Hepatic stellate cell (primary cell): ENCODE measurements at places on chromosomes 6 and 20.
A peak's percentile ranks its signal among the peaks of the same experiment; 100 is the strongest.

DNA sequence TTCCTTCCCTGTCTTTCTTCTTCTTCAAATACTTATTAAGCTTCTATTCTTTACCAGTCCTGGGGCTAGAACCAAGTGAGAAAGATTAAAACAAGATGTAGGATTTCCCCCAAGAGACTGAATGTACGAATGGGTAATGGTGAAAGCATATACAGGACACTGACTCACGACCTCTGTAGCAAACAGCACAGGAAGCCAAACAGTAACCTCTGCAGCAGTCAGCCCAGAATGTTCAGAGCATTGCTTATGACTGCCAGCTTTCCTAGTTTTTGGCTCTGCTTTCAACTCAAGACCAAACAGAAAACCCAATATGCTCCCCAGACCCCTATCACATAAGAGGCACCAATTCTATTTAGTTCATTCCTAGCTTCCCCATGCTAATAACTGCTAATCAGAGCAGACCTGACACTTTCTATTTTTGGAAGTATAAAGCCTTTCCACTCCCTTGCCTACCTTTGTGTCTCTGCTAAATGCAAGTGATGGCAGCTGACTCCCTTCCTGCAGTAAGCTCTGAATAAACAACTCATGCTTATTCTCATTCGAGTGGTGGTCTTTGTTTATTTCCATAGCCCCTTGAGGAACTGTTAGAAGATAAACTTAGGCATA lies 690.6 kb downstream of the EPM2A start:
- DNase-seq, result peak; percentile 36

GRCh38 chr6:21937466-21937865 lies 343.9 kb downstream of the SOX4 start:
- no peak for DNase-seq

DNA sequence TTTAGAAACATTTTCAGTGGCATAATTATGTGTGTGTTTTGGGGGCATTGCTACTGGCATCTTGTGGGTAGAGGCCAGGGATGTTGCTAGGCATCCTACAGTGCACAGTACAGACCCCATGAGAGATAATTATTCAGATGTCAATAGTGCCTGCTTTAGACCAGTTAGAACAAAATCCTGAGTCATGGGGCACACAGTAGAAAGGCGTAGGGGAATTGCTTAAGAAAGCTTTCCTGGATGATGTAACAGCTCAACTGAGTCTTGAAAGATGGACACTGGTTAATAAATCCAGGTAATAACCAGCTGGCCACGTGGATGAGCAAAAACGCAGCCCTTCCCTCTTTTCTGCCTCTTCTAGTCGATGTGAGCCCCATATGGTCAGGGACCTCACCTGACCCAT lies 51.1 kb downstream of the KCNB1 start:
- DNase-seq, result no peak

GRCh38 chr20:37449276-37449675 lies 71.8 kb upstream of the NNAT start:
- no peak for DNase-seq
